GM23338 (cell line): ENCODE measurements at places on chromosomes 12 and 14.

- no peak for DNase-seq
These were observed 127.1 kb downstream of the SUDS3 start for GRCh38 chr12:118503476-118503875.

DNA sequence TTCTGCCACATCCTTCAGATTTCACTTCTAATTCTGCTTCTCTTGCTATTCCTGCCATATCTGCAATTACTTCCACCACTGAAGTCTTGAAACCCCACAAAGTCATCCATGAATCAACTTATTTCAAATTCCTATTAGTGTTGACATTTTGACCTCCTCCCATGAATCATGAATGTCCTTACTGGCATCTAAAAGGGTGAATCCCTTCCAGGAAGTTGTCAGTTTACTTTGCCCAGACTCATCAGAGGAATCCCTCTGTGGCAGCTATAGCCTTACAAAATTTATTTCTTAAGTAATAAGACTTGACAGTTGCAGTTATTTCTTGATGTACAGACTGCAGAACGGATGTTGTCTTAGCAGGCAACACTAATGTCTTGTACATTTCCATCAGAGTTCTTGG lies 162.9 kb downstream of the PCNX1 start:
- DNase-seq: no peak

GRCh38 chr12:42085594-42085993 lies 59.1 kb downstream of the GXYLT1 start:
- DNase-seq: no peak

GRCh38 chr12:104549815-104550480 lies 93.2 kb downstream of the CHST11 start:
- DNase-seq: no peak

DNA sequence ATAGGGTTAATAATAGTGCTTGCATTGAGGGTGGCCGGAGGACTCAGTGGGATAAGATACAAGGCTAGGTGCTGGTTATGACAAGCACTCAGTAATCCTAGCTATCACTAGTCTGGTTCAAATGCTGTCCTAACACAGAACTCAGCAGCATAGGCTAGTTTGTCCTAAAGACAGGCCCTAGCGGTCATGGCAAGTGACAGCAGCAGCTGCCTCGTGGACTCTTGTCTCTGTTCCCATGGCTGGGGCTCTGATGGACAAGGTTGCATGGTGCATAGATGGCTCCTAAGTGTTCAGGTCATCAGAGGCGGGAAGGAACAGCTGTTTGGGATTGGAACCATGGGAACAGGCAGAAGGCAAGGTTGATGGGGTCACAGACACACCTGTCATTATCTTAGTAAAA lies 42.4 kb upstream of the IGF1 start:
- DNase-seq: peak; percentile 19

GRCh38 chr12:8780389-8780788 lies 42.0 kb upstream of the A2ML1 start:
- DNase-seq: peak; percentile 78

- no peak for DNase-seq
These were observed 59.1 kb upstream of the BICD1 start for GRCh38 chr12:32047357-32048212.

GRCh38 chr12:113240395-113240794 lies 19.1 kb downstream of the TPCN1 start:
- DNase-seq: no peak

GRCh38 chr12:66779466-66779865 lies 100.6 kb upstream of the GRIP1 start:
- no peak for DNase-seq

- DNase-seq: peak; percentile 55
These were observed 19.6 kb upstream of the GALNT8 start for GRCh38 chr12:4700621-4701026.

DNA sequence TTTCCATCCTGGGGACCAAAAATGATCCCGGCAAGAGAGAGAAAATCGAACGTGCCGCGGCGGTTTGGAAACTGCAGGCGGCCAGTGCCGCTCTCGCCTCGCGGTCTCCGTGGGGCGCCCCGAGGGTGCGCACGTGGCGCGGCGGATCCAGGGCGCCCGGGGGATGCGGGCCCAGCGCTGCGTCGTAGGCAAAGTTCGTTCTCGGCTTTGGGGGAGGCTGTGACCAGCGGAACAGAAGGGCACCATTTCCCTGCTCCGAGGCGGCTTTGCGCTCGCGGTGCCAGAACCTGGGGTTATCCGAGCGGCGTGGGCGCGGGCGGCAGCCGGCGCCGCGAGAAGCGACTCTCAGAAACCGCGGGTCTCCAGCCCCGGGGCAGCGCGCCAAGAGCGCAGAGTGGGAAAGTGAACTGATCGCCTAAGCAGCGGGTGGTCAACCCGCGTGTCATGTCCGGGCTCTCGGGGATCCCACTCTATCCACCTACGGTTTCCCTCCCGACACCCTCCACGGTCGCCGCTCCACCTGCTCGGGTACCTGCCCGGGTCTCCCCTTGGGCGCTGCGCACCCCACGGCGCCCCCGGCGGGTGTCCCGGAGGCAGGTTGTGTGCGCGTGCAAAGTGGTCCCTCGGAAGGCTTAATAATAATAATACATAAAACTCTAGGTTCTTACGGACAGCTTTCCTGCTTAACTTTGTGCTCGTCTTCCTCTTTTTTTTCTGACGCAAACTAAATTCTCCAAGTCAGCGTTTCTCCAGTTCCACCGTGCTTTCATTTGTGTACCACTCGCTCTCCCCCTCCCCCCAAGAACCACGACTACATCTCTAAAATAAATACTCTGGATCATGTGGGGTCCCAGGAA lies 1.2 kb downstream of the ESRRB start:
- peak; percentile 30 for DNase-seq

DNA sequence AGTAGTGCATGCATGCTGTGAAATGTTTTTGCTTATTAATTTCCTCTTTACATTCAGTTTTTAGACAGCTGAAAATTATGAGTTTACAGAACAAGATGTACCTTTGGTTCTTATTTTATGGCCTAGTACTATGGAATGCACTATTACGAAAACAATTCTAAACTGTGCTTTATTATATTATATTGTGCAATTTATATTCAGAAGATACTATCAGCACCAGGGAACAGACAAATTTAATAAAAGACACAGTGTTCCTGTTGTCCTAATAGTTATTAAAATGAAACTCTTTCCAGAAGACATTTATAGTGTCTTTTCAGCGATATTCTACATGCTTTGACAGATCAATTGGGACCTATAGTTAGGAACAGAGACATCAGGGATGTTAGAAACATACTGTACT lies 427.3 kb downstream of the BTG1 start:
- DNase-seq: no peak

DNA sequence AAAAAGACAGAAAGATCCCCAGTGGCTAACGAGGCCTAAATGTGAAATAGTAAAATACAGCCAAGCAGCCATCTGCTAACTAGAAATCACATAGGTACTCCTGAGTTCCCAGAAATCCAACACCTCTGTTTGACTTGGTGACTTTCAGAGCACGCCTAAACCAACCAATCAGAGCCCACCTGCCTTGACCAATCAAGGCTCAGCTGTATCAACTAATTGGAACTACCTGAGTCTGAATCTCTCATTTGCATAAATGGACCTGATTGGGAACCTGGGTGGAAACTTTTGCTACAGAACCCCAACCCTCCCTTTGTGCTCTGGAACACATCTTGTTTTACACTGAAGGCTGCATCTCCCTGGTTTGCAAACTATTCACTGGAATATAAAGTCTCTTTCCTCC lies 5.1 kb upstream of the TCL1B start:
- no peak for DNase-seq

- no peak for DNase-seq
These were observed 22.5 kb downstream of the SLC38A6 start for GRCh38 chr14:61003571-61003970.

DNA sequence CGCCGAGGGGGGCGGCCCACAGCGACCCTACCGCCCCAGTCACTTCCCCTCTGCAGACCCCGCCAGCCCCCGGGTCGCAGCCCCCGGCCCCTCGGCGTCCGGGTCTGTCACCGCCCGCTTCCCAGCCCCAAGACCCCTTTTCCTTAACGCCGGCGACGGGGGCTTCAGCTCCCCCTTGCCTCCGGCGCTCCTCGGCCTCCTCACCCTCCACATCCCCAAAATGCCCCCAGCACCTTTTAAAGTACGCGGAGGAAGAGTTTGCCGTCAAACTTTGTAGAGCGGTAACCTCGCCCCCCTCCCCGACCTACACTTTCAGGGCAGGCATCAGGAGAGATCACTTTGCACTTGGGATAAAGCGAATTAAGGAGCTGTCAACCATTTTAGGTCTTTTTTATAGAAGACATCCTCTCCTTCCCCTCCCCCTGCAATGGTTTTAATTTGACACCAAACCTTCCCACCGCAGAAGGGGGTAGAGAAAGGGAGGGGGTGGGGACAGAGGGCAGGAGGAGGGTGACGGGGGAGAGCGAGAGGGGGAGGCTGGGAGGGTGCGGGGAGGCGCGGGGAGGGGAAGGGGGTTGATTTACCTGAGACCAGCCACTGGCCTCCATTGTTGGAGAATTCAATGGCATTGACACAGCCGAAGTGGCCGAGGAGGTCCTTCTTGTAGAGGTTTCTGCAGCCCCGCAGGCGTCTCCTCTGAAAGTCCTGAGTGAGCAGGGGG lies 578 bp downstream of the DCAF5 start:
- peak; percentile 70 for DNase-seq

DNA sequence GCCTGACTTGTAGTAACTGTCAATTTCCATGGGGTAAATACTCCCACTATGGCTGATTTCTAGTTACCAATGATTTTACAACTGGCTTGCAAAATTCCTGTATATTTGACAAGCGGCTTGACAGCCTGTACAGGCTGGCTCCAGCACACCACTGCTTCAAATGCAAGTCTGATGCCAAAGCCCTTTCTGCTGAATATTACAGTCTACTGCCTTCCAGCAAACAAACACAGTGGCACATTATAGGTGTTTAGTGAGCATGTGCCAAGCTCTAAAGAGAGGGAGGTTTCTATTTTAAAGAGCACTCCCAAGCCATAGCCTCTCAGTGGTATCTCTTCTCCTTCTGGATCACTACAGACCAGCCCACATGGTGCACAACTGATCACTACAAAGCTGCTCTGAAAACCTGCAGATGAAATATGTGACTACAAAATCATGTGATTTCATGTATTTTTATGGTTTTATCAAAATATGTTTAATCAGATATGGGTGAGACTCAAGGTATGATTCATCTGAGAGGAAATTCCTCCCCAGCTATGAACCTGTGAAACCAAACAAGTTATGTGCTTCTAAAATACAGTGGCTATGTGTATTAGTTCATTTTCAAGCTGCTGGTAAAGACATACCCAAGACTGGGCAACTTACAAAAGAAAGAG lies 101.5 kb downstream of the RPAP3 start:
- no peak for DNase-seq

- peak; percentile 44 for DNase-seq
These were observed 53.0 kb downstream of the PKP2 start for GRCh38 chr12:32843528-32844095.

DNA sequence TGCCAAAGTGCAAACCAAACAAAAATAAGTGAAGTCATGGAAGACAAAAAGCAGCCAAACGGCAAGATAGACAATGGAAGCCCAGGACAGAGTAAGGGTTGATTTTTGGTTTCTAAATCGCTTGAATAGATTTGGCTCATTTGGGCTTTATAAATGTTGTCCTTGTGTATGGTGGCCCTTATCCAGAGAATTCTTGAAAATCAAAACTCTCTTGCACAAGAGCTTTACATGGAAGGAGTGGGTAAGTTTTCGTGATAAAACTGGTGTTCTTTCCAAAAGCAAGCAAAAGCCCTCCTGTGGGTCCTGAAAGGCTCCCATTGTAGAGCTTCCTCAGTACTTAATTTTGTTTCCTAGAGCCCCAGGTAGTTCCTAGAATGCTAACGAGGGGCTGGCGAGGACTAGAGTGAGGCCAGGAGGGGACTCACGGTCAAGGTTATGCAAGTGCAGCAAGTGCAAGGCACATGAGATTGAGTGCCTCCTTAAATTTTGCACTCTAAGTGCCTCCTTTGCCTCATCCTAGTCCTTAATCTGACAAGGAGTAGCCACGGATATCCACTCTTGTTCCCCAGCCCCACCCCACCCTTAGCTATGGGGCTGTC lies 4.1 kb downstream of the SIX6 start:
- peak; percentile 77 for DNase-seq

DNA sequence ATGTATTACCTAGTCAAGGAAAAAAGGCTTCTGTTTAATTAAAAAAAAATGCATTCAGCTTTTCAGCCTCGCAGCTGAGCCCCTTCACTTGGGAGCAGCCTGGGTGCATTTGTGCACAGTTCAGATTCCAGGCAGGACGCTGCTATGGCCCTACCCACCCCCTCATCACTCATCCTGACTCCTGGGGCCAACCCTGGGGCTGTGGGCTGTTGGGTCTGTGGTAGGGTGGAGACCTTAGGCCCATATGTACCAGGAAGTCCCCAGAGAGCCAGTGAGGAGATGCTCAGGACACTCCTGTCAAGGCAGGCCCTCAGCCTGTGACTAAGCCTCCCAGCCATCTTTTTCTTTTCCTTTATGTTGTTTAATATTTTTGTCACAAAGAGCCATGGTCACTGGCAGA lies 9.3 kb upstream of the CDCA4 start:
- no peak for DNase-seq

GRCh38 chr14:92984082-92984788 lies 61.3 kb downstream of the CHGA start:
- no peak for DNase-seq
